ENCODE measurements at places on chromosomes 12 and 14.

DNA sequence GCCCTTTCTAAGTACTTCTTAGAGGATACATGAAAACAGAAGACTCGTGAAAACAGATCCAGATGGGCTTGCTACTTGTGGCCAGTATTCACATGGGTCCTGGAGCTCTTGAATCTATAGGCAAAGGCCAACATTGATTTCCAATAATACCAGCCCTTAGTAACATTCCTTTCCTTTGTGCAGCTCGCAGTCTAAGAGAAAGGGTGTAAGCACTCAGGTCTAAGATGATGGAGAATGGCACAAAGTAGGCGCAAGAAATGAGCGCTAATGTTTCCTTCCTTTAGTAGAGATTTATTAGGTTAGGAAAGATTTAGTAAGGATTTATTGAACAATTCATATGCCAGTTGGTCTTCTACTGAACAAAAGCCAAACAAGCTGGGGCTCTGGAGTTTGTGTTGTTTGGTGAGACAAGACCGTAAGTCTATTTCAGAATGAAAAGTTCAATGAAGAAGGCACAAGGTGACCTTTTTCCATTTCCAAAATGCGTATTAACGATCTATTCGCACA, 525 bp downstream of the RNU6-8 start:
- no peak for DNase-seq

DNA sequence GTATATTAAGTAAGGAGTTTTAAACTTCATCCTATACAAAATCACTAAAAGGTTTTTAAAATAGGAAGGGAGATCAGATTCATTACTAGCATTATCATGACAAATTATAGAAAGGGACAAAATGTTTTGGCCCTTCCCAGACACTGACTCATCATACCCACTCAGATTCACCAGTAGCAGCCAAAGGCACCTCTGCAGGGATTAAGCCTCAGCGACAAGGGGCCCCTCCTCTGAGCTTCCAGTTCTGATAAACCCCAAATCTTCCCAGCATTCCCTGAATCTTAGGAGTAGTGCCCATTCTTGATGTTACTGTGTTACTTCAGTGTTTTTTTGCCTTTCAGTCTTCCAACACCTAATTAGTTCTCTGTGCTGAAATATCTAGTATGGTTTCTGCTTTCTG, 14.5 kb downstream of the KRAS start:
- no peak for DNase-seq

- no peak for DNase-seq
These were observed 62.2 kb downstream of the TSPAN11 start for GRCh38 chr12:30988646-30989286.

- no peak for DNase-seq
These were observed 7.6 kb upstream of the STK38L start for GRCh38 chr12:27236498-27236897.

GRCh38 chr14:44898551-44898950, 63.2 kb downstream of the KLHL28 start:
- DNase-seq = no peak

DNA sequence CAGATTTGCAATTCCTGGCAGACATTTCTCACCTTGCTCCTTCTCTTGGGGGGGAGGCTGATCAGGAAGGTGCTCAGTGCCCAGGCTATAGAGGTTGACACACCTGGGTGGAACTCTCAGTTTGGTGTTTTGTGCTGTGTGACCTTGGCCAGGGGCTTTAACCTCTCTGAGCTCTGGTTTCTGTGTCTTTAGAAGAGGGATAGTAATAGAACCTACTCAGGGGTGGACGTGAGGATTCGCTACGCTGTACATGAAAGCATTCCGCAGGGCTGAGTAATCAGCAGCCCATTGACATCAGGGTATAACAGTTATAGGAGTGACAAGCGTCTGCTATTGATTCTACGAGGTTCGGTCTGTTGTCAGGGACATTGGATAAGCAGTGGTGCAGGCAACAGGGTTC, 98.1 kb downstream of the PHETA1 start:
- no peak for DNase-seq

Data from H54 (cell line).